CD4-positive, CD25-positive, alpha-beta regulatory T cell (primary cell): ENCODE measurements at places on chromosomes 2 and 18. TPM values are rescaled to one million over a fixed set of nuclear protein-coding genes. Genes with fewer than 3 reads are reported as not detected.

DNA sequence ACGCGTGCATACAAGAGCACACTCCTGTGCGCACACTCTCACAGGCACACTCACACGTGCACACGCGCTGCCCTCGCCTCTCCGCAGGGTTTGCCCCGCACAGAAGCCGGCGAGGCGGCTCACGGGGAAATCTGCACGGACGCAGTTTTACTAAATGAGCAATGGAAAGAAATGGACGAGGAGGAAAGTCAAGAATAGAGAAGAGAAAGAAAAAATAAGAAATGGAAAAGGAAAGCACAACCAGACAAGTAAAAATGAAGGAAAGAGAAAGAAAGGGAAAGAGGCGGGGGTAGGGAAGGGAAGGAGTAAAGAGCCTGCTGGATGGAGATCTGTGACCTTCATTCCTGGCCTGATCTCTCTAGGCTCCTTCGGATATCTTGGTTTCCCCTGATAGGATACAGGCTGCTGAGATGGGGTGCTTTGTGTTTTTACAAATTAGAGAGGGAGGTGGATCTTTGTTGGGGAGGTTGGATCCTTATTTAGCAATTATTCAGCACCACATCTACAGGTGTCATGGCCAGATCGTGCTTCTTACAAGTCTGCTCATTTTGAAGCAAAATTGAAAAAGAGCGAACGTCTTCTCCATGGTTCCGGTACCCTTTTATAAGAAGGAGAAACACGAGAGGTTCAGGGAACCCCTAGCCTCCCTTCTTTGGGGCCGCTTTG, 693 bp upstream of the LRP2 start:
- peaks cover 33% of the 10 kb centered on the region for H3K4me1 ChIP-seq
- peak overlapping the region; percentile 79 for H3K4me3 ChIP-seq
- no peak overlapping the region for H3K27ac ChIP-seq
- no peaks in the 10 kb centered on the region for H3K36me3 ChIP-seq
- DNase-seq = no peak

- no peaks in the 10 kb centered on the region for H3K36me3 ChIP-seq
- H3K4me1 ChIP-seq = no peaks in the 10 kb centered on the region
- no peaks in the 10 kb centered on the region for H3K27me3 ChIP-seq
- H3K27ac ChIP-seq = no peak within 1 kb of the TSS
- H3K4me3 ChIP-seq = no peak within 1 kb of the TSS
Observed at GRCh38 chr2:233307565-233307964, at the start of gene SAG. TSS of gene SAG (plus strand) at chr2:233307816. CDS start at chr2:233309190, 1,374 bp downstream.

DNA sequence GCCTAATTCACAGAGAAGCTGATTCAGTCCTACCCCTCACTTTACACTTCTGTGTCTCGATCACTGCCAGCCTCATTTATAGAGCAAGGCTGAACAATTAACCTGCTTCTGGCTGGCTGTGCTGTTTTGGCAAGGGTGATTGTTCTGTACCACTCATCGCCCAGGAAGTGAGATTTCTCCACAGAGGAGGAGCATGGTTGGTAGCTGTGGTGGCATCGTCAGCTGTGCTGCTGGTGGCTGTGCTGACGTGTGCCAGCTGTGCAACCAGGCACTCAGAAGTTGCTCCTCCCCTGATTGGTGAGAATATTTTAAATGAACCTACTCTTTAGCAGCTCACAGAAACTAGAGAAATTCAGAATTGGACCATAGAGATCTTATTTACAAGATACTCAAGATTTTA, 158.3 kb downstream of the EML6 start:
- DNase-seq = no peak
- H3K4me3 ChIP-seq = no peak overlapping the region
- no peaks in the 10 kb centered on the region for H3K36me3 ChIP-seq
- H3K27me3 ChIP-seq = peaks cover 5% of the 10 kb centered on the region

CENPA gene
- total RNA-seq = 2.0 TPM

UGT1A7 gene
- not detected for total RNA-seq
